ENCODE measurements at places on chromosomes 1 and 21.

DNA sequence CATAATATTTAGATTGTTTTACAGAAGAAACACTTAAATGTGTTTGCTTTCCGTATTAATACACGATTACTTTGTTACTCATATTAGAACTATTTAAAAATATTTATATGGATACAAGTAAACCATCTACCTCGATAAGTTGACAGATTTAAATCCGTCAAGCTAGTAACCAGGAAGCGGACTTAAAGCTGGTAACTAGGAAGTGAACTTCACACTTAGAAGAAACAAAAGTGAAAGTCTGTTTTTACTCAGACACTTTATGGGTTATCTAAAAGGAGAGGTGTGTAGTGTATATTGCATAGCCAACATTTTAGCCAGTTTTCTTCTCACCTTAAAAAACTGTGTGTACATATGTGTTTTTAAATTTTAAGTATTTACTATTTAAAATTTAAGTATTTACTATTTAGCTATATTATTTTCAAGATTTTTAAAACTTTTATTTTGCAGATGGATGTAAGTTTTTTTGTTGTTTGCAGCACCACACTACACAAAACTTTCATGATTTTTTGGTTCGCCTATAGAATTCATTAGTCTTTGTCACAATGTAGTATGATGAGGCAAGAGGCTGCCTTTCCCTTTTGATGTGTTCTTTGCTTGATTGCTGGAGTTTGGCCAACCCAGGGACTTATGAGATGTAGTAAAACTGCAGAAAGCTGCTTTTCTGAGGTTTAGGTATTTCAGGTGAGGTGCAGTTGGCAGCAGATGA lies 2.7 kb downstream of the USP25 start:
- no peak for DNase-seq

- DNase-seq = peak; percentile 61
Measured at GRCh38 chr21:43775795-43776430, at the start of gene CSTB. Gene CSTB (minus strand): TSS chr21:43776308. CDS start chr21:43776269, 39 bp downstream.

DNA sequence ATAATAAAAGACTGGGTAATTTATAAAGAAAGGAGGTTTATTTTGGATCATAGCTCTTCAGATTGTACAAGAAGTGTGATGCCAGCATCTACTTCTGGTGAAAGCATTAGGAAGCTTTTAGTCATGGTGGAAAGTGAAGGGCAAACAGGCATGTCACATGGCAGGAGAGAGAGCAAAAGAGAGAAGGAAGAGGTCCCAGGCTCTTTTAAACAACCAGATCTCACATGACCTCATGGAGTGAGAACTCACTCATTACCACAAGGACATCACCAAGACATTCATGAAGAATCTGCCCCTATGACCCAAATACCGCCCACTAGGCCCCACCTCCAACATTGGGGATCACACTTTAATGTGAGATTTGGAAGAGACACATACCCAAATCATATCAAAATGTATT lies 10.0 kb downstream of the RPTN start:
- DNase-seq = no peak

DNA sequence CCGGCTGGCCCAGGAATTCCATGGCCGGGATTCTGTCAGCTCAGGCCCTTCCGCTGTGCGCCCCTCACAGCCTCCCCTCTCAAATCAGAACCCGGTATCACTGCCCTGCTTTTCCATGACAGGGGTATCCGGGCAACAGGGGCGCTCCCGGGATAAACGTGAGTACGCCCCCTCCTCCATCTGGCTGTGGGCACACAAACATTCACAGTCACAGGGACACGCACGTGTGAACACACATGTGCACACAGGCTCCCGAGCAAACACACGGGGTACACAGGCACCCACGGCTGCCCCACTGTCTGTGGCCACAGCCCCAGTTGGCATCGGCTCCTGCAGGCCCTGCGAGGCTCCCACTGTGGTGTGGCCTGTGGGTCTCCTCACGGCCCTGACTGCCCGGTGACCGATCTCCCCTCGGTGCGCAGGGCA lies 16.7 kb downstream of the COL6A1 start:
- DNase-seq = no peak

DNA sequence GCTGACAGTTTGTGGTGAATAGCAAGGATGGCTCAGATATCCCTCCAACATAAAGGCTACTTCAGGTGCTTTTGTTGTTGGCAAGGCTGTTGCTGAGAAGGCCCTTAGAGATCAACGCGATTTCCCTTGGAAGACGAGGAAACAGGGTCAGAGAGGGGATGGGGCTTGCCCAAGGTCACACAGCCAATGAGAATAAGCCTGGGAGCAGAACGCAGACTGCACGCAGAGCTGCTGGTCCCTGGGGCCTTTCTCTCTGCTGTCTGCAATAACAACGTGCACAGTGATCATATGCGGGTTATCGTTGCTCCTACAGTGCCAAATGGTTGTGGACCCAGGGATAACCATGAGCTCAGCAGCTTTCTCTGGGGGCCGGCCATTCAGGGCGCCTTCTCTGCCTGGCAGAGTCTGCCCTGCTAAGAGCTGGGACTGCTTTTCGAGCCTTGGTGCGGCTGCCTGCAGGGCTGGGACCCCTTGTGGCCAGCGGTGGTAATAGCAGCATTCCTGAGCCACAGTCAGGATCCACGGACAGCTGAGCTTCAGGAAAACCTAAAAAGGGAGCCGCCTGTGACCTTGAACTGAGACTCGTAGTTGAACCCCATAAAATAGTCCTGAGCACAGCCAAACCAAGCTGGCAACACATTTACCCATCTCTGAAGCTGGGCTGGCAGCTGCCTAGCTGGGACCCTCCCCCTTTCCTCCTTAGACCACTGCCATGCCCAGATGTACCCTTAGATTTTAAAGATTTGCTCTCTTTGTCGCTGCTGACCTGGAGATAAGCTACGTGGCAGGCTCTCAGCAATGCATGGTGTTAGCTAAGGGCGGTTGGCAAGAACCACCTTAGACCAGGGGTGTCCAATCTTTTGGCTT lies 39.8 kb downstream of the HTR6 start:
- peak; percentile 18 for DNase-seq

GRCh38 chr1:194734970-194735369 lies 1548.6 kb upstream of the B3GALT2 start:
- DNase-seq = no peak

GRCh38 chr1:47713975-47714767 lies 276.3 kb downstream of the FOXD2 start:
- no peak for DNase-seq

GRCh38 chr21:44934276-44934675 lies 5.6 kb upstream of the SLX9 start:
- DNase-seq = no peak

GRCh38 chr1:62234688-62235087 lies 40.0 kb downstream of the L1TD1 start:
- no peak for DNase-seq

DNA sequence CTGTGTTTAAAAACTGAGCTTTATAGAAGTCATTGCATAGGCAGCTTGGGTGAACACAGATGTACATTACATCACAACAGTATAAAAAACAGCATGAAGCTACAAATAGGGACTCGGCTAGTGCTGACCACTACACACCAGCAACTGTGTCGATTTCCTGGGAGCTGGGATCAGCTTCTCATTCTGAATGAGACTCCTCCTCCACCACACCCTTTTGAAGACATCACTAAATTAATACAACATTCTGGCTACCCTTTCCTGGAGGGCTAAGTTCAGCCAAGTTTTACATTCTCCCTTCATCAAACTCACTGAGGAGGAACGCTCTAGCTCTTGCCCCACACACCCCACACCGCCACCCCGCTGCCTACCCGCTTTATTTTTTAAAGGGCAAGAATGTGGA lies 102.7 kb downstream of the ERG start:
- DNase-seq = no peak

- no peak for DNase-seq
Measured at GRCh38 chr21:28229814-28230213, 762.9 kb downstream of the LTN1 start.

DNA sequence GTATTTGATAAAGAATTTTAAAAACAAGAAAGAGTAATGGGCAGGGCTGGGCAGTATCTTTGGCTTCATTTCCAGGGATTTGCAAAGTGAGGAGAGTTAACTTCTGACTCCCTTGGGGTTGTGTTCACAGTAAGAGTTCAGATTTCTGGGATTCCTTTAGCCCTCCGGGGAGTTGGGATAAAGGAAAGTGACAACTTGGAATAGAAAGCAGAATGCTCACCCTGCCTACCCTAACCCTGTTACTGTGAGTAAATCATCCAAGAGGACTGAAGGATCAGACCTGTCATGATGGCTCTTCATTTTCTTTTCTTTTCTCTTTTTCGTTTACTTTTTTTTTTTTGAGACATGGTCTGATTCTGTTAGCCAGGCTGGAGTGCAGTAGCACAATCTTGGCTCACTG lies 76.1 kb downstream of the CACHD1 start:
- no peak for DNase-seq

DNA sequence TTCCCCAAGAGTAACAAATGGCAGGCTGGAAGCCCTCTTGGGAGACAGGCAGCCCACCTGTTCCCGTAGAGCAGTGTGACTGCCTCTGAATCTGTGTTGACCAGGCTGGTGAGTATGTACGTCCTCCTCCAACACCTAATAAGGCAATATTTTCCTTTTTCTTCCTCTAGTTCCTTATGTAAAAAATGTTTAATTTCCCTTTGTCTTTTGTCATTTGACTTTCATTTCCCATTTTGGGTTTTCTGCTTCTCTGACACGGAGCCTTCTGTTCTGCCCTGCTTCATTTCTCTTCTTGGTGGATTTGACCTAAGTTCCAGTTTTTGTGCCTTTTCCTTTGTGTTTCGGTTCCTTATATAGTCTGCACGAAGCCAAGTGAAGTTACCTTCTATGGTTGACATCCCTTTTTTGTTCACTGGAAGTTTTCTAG lies 65.8 kb upstream of the ATF3 start:
- no peak for DNase-seq

DNA sequence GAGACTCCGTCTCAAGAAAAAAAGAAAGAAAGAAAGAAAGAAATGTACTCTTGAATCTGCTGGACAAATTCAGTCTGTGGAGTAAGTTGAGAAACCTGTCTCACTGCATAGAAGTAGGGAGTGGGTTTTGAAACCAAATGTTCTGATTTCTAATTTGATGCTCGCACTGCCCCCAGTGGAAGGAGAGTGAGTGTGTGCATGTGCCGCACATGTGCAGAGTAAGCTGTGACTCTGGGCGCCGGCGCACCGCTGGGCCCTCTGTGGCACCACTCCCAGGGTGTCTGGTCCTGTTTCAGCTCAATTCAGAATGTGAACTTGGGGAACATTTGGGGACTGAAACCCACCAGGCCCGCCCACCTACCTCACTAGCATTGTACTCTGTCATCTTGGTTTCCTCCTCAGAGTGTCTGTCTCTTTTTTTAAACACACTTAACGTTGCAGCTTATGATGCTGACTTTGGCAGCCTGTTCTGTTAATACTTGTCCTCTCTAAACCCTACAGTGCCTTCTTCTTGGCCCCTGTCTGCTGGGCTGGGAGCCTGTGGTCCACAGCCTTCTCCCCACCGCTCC lies 104.6 kb downstream of the CACNA1E start:
- DNase-seq = no peak
